ENCODE measurements at places on chromosomes 2 and 18.
A peak's percentile ranks its signal among the peaks of the same experiment; 100 is the strongest.

- DNase-seq = no peak
These were observed 545.9 kb upstream of the GCFC2 start for GRCh38 chr2:76256458-76257088.

- DNase-seq = no peak
These were observed 142.1 kb downstream of the ASXL3 start for GRCh38 chr18:33720133-33720532.

GRCh38 chr2:20173496-20174402 is 51.2 kb downstream of the SDC1 start:
- no peak for DNase-seq

DNA sequence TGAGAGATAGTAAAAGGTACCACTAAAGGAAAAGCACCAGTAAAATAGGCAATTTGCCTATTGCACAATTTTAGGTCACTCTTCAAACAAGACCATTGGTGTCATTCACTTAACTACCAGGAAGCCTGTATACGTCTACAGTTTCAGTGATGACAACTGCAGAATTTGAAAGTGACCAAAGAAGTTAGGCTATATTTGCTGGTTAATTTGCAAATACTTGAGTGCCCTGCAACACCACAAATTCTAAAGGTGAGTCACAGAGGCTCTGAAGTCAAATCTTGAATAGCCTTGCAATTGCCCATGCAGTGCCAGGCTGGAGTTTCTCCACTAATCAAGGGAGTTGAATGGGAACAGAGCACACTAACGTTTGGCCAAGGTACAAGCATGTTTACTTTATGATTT is 128.7 kb upstream of the CCDC68 start:
- DNase-seq = no peak

- DNase-seq = no peak
These were observed 47.7 kb downstream of the TTC21B start for GRCh38 chr2:165905854-165906253.

GRCh38 chr2:174051741-174052583 is 86.8 kb upstream of the SP3 start:
- peak; percentile 76 for DNase-seq

DNA sequence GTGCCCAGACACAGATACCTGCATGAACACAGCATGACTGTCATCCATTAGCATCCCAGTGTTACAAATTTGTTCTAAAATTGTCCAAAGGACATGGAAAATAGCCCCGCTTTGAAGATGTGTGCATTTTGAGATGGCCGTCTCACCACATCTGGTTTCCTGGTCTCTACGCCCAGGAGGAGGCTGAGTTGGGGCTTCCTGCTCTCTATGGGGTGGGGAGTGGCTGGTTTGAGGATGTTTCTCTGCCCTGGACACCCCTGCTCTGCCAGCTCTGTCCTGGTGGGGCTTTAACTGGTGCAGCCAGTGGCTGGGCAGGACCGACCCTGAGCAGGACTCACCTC is 74.6 kb upstream of the SMAD7 start:
- DNase-seq = no peak

- no peak for DNase-seq
These were observed 83.8 kb upstream of the RIOK3 start for GRCh38 chr18:23369266-23369665.

- no peak for DNase-seq
These were observed 912.7 kb downstream of the CPS1 start for GRCh38 chr2:211468877-211469663.

DNA sequence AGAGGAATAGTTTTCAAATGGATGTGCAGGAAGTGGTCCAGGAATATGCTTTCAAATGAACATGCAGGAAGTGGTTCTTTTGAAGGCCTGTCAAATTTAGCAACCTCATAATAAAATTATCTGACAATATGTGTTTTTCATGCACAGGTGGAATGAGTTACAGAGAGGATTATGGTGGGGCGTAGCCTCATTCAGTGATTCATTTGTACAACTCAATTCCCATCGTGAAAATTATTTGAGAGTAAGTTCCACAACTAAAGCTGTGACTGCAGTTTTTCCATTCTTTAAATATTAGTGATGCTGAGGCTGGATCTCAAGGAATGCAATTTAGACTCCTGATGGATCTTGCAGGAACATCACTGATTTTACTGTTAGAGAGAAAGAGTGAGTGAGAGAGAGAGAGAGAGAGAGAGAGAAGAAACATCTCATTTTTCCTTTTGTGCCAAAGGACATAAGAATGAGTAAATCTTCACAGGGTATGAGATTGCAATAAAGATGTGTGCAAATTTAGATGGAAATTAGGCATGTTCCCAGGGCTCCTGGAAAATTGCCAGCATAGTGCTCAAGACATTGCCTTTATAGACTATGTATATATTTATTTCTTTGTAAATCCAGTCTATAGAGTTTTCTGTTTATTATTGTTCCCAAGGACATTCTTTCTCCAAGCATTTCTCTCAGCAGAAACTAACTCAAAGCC is 394.9 kb upstream of the ZEB2 start:
- DNase-seq = peak; percentile 31

- DNase-seq = no peak
These were observed 41.1 kb downstream of the LDAH start for GRCh38 chr2:20781656-20782265.

DNA sequence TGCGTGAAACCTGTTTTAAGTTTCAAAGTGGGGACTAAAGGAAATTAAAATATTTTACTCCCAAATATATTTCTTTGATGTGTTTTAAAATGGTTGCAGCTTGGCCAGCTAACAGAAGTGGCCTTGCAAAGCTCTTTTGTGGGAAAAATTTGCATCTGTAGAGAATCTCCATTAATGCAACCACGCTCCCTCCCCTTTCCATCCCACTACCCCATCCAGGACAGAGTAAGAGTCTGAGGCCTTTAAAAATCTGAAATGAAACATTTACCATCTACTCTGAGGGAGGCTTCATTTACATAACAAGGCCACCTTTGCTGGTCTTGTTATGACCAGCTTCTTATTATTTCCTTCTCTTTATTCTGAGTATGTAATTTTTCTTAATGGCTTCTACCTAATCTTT is 63.5 kb downstream of the STAT4 start:
- DNase-seq = no peak

DNA sequence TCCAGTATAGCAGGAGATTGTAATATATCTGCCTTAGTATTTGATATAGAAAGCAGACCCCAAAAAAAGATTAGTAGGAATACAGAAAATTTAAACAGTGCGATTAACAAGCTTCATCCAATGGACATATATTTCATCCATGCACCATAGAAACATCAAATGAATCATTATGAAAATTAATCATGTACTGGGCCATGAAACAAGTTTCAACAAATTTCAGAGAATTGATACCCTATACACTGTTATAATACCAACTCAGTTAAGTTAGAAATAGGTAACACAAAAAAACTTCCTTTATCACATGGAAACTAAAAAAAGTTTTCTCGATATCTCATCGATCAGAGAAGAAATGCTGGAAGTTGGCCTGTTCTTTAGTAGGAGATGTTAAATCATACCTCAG is 192.1 kb upstream of the STON1 start:
- DNase-seq = no peak

- peak; percentile 87 for DNase-seq
These were observed 278.0 kb downstream of the NEDD4L start for GRCh38 chr18:58321986-58322385.

DNA sequence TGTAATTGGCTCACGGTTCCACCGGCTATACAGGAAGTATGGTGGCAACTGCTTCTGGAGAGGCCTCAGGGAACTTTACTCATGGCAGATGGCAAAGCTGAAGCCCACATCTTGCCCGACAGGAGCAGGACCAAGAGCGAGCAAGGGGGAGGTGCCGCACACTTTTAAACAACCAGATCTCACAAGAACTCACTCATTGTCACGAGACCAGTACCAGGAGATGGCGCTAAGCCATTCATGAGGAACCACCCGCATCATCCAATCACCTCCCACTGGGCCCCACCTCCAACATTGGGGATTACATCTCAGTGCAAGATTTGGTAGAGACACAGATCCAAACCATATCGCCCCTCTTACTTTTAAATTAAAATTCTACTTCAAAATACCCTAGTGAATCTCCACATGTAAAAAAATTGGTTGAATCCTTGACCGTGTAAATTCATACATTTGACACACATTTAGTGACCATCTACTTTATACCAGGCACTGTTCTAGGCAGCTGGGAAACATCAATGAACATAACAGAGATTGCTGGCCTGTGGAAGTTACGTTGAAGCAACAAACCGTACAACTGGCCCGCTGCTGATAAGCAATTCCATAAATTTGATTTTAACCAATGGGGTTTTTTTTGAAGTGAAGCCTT is 87.6 kb downstream of the ALPK2 start:
- DNase-seq = no peak

GRCh38 chr2:10584242-10584753 is 105.5 kb downstream of the NOL10 start:
- DNase-seq = no peak

GRCh38 chr2:220994846-220995245 is 577.3 kb downstream of the EPHA4 start:
- DNase-seq = peak; percentile 10

DNA sequence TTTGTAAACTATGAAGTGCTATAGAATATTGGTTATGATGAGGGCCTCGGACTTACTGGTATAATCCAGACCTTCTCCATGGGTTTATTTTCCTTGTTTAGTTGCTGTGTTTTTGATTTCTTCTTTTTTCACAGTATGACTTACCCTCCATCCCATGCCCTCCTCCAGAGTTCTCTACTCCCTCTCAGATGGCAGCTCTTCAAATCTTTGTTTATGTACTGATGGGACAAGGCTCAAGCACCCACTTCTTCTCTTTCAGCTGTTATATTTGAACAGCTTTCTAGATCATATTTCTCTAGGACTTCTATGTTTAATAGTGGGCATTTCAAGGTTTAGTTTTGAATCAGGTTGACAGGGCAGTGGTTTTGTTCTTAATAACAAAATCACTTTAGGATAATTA is 43.9 kb downstream of the CLIP4 start:
- no peak for DNase-seq

DNA sequence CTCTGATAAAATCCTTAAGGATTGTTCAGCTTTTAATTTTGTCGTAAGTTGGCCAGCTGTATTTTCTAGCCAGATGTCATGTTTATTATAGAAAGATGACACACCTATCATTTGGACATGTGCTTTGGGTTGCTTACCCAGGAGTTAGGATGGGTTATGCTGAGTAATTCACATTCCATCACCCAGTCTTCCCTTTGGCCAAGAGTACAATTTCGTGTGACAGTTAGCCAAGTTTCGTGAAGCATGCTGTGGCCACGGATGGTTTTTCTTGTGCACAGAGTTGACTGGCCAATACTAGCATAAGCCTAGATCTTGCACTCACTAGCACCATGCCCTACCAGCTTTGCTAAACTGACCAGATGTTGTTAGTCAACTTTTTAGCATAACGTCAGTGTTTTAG is 5.8 kb downstream of the MAPRE3 start:
- DNase-seq = no peak

- DNase-seq = peak; percentile 83
These were observed 29.7 kb downstream of the XDH start for GRCh38 chr2:31384771-31385276.

DNA sequence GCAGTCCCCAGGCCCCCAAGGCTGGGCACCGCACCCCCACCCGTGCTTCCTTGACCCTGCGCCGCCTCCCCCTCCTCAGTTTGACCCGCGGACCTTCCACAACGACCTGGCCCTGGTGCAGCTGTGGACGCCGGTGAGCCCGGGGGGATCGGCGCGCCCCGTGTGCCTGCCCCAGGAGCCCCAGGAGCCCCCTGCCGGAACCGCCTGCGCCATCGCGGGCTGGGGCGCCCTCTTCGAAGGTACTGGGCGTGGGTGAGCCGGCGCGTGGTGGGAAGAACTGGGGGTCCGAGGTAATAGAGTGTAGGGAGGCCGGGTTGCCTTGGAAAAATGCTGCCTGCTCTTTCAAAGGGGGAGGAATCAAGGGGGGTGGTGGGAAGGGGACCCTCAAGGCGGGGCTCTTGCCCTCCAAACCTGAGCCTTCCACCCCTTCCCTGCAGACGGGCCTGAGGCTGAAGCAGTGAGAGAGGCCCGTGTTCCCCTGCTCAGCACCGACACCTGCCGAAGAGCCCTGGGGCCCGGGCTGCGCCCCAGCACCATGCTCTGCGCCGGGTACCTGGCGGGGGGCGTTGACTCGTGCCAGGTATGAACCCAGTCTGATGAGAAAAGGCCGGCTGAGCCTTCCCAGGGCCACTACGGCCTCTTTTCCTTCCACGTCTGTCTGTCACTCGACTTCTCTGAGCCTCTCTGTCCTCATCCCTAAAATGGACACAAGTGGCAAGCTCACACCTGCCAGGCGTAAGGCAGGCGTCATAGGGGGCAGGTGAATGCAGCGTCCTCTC is 2.6 kb downstream of the PRSS56 start:
- no peak for DNase-seq

DNA sequence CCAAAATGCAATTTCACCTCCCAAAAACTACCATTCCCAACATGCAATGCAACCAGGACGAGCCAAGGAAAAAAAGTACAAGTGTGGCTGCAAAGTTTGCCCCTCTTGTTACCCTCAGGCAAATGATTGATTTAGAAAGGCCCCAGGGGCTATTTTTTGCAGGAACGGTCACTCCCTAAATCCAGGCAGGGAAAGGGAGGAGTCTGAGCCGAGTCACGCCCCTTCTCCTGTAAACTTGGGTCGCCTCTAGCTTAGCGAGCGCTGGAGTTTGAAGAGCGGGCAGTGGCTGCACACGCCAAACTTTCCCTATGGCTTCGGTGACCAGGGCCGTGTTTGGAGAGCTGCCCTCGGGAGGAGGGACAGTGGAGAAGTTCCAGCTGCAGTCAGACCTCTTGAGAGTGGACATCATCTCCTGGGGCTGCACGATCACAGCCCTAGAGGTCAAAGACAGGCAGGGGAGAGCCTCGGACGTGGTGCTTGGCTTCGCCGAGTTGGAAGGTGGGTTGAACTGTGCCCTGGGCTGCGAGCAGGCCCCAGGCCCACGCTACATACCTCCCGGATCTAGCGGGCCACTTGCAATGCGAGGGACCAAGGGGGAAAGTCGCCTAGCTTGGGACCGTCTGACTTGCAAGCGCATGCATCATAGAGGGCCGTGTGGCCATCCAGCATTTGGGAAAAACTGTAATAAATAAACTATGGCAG is at the start of gene GALM:
Gene GALM, plus strand, starts transcription at position 261 of the 702 bp plus-strand sequence. Its CDS starts 48 bp downstream, at position 309.
- peak; percentile 91 for DNase-seq

- peak; percentile 59 for DNase-seq
These were observed 285.9 kb downstream of the RNF144A start for GRCh38 chr2:7203056-7203467.

Data from muscle of back (tissue), 13 donors.